ENCODE measurements at places on chromosomes 13 and 19. TPM values are rescaled to one million over a fixed set of nuclear protein-coding genes. Genes with fewer than 3 reads are reported as not detected.
A peak's percentile ranks its signal among the peaks of the same experiment; 100 is the strongest.

The KCTD4 gene
- 0.32 TPM for total RNA-seq

The ANGPTL4 gene
- total RNA-seq, result 0.64 TPM

The ACP5 gene
- total RNA-seq, result 0.43 TPM

- no peak for DNase-seq
These were observed 11.4 kb upstream of the TCF3 start for GRCh38 chr19:1663852-1664251.

DNA sequence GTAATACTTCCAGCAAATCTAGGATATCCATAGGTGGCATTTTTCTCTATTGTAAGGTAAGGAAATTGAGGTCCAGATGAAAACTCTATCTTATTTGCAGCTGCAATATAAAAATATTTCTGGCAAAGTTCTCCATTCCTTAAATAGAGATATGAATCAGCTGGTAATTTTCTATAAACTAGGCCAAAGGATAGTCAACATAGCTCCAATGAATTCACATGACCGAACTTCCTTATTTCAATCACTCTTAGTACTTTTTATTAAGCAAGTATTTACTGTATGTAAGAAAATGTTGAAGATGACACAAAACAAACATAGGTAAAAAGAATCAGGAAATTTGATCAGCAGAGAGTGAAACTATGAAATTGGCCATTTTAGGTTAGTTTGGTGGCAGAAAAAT lies 13.0 kb upstream of the LCP1 start:
- no peak for DNase-seq

GRCh38 chr19:16726916-16727315 lies 7.3 kb downstream of the NWD1 start:
- no peak for DNase-seq

DNA sequence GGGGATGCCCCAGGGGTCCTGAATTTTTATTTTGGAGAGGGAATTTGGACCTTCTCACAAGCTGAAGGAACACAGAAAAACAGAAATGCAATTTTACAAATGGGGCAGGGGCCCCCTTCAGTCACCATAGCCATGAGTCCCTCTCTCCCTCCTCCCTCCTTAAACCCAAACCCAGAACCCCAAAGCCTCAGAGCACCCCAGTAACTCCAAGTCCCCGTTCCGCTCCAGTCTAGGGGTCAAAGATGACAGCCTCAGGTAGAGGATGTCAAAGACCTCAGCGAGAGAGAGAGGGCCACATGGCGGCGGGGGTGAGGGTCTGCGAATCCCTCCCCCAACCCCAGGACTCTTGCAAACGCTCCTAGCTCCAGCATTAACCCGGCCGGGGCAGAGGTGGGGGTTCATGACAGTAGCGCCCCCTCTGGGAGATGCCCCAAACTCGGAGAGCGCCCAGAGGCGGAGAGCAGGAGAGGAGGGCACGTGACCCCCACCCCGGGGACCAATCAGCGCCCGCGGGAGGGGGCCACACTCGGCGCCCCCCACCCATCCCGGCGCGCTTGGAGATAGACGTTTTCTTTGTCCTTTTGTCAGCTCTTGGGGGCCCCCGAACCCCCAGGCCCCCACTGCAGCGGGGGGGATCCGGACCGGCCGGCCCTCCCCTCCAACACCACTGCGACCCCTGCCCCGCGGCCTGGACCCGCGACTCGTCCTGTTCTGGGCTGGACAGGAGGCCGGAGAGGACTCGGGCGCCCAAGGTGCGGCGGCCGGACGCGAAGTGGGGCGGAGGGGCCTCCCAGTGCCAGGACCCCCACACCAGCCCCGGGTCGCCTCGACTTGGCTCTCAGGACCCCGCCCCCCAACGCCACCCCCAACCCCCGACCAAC lies 20.8 kb upstream of the SEMA6B start:
- DNase-seq, result no peak

GRCh38 chr13:111031531-111031961 lies 83.6 kb upstream of the ARHGEF7 start:
- peak; percentile 83 for DNase-seq

- no peak for DNase-seq
These were observed 416.4 kb downstream of the ITGBL1 start for GRCh38 chr13:101868585-101869469.

DNA sequence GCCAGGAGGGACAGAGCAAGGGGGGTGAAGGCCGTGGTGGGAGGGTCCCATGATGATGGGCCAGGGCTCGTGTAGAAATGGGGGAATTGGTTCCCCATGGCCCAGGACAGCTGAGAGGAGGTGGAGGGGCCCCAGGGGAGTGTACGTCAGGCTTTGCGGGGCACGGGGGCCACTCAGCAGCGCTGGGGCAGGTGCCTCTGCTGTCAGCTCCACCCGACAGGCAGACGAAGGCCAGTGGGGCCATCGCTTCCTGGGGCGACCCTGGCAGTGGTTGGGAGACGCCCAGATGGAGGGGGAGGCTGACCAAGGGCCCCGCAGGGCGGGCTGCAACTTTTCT lies 1.9 kb upstream of the TEKTIP1 start:
- DNase-seq, result no peak

GRCh38 chr13:48994706-48995105 lies 19.0 kb downstream of the FNDC3A start:
- DNase-seq, result peak; percentile 45

GRCh38 chr13:35987572-35988513 lies 143.3 kb downstream of the DCLK1 start:
- no peak for DNase-seq

DNA sequence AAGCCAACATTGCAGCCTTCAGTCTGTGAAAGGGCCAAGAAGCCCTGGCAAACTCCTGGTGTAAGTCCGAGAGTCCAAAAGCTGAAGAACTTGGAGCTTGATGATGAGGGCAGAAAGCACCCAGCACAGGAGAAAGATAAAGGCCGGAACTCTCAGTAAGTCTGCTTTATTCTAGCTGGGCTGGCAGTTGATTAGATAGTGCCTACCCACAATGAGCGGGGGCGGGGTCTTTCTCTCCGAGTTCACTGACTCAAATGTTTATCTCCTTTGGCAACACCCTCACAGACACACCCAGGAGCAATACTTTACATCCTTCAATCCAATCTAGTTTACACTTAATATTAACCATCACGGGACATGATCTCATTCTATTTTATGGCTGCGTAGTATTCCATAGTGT lies 1317.1 kb downstream of the SLITRK1 start:
- no peak for DNase-seq

DNA sequence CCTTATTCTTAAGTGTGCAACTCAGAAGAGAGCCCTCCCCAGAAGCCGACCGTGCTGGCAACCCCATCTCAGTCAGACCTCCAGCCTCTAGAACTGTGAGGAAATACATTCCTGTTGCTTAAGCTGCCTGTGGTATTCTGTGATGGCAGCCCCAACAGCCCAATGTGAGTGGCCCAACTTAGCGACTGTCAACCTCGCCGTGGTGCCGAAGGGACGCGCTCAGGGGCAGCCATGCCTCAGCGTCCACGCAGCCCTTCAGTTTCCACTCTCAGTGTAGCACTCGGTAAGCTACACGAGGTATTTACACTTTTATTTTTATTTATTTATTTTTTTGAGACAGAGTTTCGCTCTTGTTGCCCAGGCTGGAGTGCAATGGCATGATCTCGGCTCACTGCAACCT lies 18.4 kb downstream of the PROZ start:
- no peak for DNase-seq

- no peak for DNase-seq
These were observed 253.5 kb downstream of the PCDH20 start for GRCh38 chr13:61162106-61162505.

DNA sequence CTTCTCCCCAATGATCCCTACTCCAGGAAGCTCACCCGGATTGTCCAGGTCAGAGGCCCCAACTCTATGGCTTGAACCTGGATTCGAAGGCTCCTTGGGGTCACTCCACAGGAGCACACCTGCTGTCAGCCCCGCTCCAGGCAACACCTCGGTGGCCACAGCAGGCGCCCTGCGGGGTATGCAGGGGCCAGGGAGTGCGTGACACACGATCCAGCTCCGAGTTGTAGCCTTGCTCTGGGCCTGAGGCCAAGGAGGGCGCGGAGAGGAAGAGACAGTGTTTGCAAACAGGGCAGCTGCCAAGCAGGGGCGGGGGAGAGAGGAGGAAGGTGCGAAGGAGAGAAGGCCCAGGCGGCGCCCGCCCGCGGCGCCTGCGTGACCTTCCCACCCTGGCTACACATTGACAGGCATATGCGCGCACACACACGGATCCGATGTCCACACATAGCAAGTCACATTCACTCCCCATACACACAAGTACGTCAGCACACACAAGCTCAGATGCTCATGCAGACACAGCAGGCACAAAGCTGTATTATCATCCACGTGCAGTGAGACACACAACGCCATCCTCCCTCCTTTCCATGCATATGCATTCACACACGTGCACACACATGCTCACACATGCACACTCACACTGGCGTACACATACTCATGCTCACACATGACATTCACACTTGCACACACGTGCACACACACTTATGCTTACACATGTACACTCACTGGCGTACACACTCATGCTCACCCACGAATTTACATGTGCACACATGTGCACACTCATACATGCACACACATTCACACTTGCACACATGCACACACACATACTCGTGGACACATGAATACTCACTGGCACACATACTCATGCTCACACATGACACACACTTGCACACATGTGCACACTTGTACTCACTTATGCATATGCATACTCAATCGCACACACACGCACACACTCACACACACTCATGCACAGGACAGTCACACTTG lies 10.4 kb downstream of the SBK2 start:
- peak; percentile 64 for DNase-seq

- no peak for DNase-seq
These were observed 372 bp upstream of the ZNF699 start for GRCh38 chr19:9309974-9310446.

DNA sequence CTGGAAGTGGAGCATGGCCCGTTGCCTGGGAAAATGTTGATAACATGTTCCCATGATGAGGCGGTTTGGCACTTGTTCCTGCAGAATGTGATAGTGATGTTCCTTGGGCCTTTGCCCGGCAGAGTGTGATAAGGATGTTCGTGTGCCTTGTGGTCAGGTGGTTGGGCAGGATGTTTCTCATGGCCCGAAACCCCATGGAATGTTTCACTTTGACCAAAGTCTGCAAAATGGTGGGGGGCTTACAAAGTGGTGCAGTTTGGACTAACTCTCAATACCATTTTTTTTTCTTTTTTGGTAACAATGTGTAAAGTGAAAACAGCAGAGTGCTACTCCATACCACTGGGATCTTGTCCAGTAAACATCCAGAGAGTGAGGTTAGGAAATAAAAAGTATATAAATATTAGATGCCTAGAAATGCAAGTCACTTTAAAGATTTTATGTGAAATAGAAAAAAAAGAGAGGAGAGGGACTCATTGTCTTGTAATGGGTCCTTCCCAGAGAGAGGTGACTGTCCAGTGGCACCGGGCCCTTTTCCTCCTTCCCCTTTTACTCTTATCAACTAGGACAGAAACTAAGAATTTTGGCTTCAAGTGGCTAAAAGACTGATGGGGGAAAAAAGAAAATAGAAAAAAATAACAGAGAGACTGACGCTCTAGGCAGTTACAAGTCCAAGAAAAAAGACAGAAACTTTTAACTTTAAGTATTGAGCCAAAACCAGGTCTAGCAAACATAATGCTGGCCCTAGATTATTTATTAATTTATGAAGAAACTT lies 5.7 kb downstream of the FPR3 start:
- DNase-seq, result peak; percentile 99

- no peak for DNase-seq
These were observed 215.1 kb downstream of the PCDH17 start for GRCh38 chr13:57846600-57847173.

All from fibroblast of villous mesenchyme (primary cell).